Cardiac septum (tissue), 1 donor: ENCODE measurements at places on chromosomes 4 and X. TPM values are rescaled to one million over a fixed set of nuclear protein-coding genes. Genes with fewer than 3 reads are reported as not detected.

DNA sequence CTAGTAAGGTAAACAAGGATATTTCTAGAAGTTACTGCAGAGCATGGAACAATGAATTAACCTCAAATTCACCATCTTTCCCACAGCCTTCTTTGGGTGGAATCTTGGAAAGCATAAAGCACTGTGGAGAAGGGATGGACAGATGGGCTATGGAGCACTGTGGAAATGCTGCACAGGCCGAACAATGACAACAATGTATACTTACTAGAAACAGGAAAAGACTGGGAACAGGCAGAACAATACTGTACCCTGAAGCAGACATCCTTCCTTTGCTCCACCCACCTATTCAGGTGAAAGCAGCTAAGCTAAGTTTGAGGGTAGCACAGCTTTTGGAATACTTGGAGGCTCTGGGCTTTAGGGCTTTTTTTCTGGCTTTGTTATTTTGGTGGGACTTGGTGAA lies 250.6 kb upstream of the KLF8 start:
- DNase-seq: no peak

GRCh38 chr4:152778656-152779512 lies 646 bp downstream of the TIGD4 start:
- DNase-seq: no peak

DNA sequence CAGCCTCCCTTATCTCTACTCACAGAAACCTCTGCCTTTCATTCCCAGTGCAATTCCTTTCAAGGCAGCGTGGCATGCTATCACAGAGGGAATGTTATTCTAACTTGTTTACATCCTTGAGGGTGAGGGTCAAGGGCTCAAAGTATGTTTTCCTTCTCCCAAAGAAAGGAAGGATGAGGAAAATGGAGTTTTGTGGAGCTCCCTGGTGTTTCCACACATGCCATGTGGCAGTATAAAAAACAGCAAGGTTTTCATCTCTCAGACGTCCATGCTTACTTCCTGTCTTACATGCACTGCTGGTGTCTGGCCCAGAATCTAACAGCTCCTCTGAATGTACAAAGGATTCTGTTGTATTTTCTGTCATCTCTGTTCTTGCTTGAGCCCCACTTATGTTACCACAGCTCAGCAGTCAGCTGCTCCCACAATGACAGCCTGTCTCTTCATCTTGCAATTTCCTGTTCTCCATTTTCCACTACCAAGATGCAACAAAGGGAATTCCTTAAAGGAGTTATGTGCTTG lies 128.0 kb downstream of the SNCA start:
- DNase-seq: no peak

DNA sequence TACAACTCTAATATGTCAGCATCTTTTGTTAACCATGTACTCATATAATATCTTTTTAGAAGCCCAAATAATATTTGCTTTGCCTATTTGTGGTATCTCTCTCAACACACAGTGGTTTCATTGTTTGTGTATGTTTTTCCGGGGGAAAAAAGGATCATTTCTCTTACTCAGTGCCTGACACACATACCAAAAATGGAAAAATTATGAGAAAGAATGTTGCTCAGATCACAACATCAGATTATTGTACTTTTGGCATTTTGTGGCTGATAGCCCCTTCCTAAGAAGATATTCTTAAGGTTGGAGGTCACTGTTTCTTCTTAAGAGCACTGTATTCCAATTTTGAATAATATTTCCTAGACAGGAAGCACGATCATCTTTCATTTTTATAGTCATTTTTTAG lies 93.6 kb downstream of the PDLIM5 start:
- DNase-seq: no peak

The SMARCA1 gene
- total RNA-seq: 26.8 TPM

The LRAT gene
- 0.16 TPM for total RNA-seq

The ACSL1 gene
- total RNA-seq: 98.6 TPM
